ENCODE measurements at places on chromosomes 16 and 17. TPM values are rescaled to one million over a fixed set of nuclear protein-coding genes. Genes with fewer than 3 reads are reported as not detected.

The MMP15 gene
- 16.0 TPM for total RNA-seq

- peak within 1 kb of the TSS; percentile 59 for H3K4me3 ChIP-seq
- H3K27ac ChIP-seq = peak within 1 kb of the TSS; percentile 8
- peaks cover 19% of the 10 kb centered on the region for H3K4me1 ChIP-seq
- DNase-seq = peak; percentile 90
- no peaks in the 10 kb centered on the region for H3K27me3 ChIP-seq
These were observed at the start of gene STX8 for GRCh38 chr17:9575381-9576101. STX8 (minus strand) TSS chr17:9575820; CDS start chr17:9575808, 12 bp downstream.

DNA sequence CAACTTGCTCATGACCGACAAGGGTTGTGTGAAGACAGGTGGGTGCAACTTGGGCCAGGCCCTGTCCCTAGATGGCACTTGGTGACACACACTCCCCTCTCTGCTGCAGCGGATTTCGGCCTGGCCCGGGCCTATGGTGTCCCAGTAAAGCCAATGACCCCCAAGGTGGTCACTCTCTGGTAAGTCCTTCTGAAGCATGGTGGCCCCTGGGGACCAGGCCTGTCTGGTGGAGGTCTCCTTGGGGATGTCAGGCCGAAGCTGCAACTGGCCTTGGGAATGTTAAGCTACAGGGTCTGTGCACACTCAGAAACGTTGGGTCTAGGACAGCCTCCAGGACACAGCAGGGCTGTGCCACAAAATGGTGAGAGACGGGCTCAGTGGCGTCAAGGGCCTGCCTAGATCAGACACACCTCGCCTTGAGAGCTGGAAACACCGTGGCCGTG is 6.8 kb downstream of the CDK10 start:
- DNase-seq = no peak
- H3K36me3 ChIP-seq = peaks cover 3% of the 10 kb centered on the region

DNA sequence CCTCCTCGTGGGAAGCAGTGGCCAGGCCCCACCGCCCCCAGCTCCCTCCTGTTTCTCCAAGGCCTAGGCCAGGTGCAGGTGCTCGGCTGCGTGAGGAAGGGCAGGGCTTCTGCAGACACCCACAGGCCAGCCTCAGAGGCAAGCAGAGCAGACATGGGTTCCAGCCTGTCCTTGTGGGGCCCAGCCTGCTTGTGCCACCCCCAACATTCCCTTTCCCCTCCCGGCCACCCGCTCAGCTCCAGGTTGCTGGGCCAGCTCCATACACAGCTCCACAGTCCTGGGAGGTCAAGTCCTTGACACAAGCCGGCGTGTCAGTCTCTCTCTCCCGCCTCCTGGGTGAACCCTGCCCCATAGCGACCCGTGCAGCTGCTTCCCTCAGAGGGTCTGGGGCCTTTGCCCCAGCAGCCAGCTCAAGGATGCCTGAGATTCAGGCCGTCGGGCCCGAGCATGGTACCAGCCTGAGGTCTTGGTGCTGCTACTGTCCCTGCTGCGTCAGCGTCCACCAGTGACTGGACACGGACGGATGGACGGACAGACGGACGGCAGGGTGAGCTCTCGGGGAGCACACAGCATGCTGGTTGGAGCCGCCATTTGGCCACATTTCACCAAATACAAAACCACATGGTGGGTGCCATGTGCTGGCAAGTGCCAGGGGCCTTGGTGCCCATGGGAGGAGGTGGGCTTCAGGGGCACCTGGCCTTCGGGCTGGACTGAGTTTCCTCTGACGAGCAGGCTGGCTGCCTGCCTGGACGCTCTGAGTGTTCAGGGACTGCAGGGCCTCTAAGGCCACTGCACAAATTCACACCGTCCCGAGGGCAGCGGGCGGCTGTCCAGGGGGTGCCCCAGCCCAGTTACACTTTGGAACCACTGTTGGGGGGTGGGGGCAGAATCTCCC is 8.0 kb downstream of the SECTM1 start:
- no peaks in the 10 kb centered on the region for H3K4me1 ChIP-seq
- no peaks in the 10 kb centered on the region for H3K27me3 ChIP-seq
- no peak overlapping the region for H3K27ac ChIP-seq
- no peaks in the 10 kb centered on the region for H3K36me3 ChIP-seq
- DNase-seq = no peak

DNA sequence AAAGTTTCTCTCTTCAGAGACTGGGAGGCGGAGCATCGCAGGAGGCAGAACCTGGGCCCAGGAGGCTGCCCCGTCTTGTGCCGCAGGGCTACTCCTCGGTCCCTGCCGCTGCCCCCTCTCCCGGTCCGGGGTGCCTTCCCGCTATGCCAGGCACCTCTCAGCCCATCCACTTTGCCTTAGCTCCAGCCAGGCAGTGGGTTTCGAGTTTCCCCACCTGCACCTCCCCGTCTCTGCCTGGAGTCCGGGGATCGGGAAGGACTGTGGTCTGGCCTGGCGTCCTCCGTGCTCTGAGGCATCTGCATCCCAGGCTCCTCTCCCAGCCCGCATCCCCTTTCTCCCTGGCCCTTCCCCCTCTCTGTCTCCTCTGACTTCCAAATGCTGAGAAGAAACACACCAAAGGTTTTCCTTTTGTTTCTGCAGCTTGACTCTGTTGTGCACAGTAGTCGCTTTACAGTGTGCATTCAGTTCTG is 26.8 kb upstream of the PIK3R6 start:
- no peak overlapping the region for H3K4me3 ChIP-seq
- H3K4me1 ChIP-seq = no peaks in the 10 kb centered on the region
- no peak for DNase-seq
- no peak overlapping the region for H3K27ac ChIP-seq
- no peaks in the 10 kb centered on the region for H3K36me3 ChIP-seq
- no peaks in the 10 kb centered on the region for H3K27me3 ChIP-seq

The POLG2 gene
- 20.3 TPM for total RNA-seq

The PRSS33 gene
- not detected for total RNA-seq

- H3K36me3 ChIP-seq = no peaks in the 10 kb centered on the region
- peaks cover 5% of the 10 kb centered on the region for H3K4me1 ChIP-seq
- peak overlapping the region; percentile 62 for H3K4me3 ChIP-seq
These were observed 136.6 kb upstream of the RPH3AL start for GRCh38 chr17:488993-489757.

The KIFC3 gene
- total RNA-seq = 62.2 TPM

DNA sequence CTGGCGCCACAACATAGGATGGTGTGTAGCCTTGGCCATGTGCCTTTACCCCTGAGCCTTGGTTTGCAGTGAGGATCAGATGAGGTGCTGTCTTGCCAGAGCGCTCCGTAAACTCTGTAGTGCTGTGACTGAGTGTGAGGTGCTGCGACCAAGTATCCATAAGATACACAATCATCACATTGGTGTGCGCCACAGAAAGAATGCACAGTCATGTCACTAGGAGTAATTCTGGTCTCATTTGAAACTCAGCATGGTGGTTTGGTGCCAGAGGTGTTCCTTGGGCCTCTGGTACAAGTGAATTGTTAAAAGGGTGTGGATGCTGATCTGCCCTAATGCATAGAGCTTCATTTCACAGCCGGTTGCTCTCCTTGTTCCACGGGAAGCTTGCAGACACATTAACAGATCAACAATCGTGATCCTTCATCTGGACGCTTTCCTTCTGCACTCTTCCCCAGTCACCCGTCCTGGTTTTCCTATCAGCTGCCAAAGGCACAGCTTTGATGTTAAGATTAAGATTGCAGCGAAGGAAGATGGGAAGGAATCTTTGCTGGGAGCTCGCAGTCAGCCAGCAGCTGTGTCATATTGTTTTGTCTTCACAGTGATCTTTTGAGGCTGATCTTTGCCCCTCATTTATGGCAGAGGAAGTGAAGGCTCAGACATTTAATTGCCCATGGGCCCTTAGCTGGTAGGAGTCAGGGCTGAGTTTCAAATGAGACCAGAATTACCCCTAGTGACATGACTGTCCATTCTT is 79.1 kb downstream of the KSR1 start:
- H3K27ac ChIP-seq = no peak overlapping the region
- peaks cover 25% of the 10 kb centered on the region for H3K4me1 ChIP-seq
- no peaks in the 10 kb centered on the region for H3K36me3 ChIP-seq
- no peak overlapping the region for H3K4me3 ChIP-seq
- H3K27me3 ChIP-seq = no peaks in the 10 kb centered on the region
- peak; percentile 30 for DNase-seq

GRCh38 chr17:55833306-55833705 is 82.5 kb downstream of the PCTP start:
- H3K27ac ChIP-seq = no peak overlapping the region
- no peaks in the 10 kb centered on the region for H3K36me3 ChIP-seq
- no peak for DNase-seq
- H3K4me3 ChIP-seq = no peak overlapping the region

DNA sequence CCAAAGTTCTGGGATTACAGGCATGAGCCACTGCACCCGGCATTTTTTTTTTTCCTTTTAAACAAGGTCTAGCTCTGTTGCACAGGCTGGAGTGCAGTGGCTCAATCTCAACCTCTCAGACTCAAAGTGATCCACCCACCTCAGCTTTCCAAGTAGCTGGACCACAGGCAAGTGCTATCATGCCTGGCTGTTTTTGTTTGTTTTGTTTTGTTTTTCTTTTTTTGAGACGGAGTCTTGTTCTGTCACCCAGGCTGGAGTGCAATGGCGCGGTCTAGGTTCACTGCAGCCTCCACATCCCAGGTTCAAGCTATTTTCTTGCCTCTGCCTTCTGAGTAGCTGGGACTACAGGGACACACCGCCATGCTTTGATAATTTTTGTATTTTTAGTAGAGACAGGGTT is 19.1 kb upstream of the ZC3H7A start:
- H3K4me3 ChIP-seq = no peak overlapping the region
- H3K36me3 ChIP-seq = no peaks in the 10 kb centered on the region
- no peaks in the 10 kb centered on the region for H3K27me3 ChIP-seq
- no peak for DNase-seq

The MRC2 gene
- 52.9 TPM for total RNA-seq

The MARVELD3 gene
- not detected for total RNA-seq

GRCh38 chr16:85673529-85674417 is 15.0 kb downstream of the GINS2 start:
- no peak overlapping the region for H3K4me3 ChIP-seq
- peaks cover 3% of the 10 kb centered on the region for H3K36me3 ChIP-seq
- peak; percentile 95 for DNase-seq
- peaks cover 14% of the 10 kb centered on the region for H3K4me1 ChIP-seq
- no peaks in the 10 kb centered on the region for H3K27me3 ChIP-seq

The CCL1 gene
- total RNA-seq = not detected

DNA sequence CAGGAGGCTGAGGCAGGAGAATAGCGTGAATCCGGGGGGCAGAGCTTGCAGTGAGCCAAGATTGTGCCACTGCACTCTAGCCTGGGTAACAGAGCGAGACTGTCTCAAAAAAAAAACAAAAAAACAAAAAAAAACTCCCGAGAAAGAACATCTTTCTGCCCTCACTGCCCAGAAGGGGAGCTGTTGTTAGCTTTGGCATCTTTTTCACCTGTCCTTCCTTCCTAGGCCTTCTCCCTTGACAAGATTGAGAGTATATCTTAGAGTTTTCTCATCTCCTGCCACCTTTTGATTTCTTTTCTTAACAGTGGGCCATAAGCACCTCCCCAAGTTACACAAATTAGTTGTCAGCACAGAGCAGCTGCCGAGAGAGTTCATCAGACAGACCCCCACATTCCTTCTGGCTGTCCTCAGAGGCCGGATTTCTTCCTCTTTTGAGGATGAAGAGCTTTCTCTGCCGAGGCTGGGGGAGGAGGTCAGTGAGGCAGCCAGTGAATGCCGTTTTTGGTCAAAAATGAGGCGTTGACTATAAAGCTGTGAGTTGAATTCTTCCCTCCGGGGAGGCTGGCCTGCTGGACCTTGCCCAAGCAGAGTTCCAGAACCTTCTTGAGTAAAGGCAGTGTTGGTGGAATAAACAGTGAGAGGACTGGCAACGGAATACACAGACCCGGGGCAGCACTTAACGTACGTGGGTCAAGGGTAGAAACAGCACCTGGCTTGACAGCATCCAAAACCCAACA is 127.0 kb downstream of the ABCC6 start:
- no peak for DNase-seq
- H3K36me3 ChIP-seq = peaks cover 25% of the 10 kb centered on the region
- no peak overlapping the region for H3K27ac ChIP-seq
- no peaks in the 10 kb centered on the region for H3K27me3 ChIP-seq
- no peak overlapping the region for H3K4me3 ChIP-seq
- peaks cover 11% of the 10 kb centered on the region for H3K4me1 ChIP-seq

All from endothelial cell of umbilical vein (primary cell).